Urinary bladder (tissue), 4 donors: ENCODE measurements at places on chromosomes 7 and 10.
A peak's percentile ranks its signal among the peaks of the same experiment; 100 is the strongest.

GRCh38 chr7:72326365-72326764 lies 85.8 kb downstream of the CALN1 start:
- DNase-seq, result peak; percentile 14

GRCh38 chr10:61921143-61921542 lies 19.6 kb downstream of the ARID5B start:
- DNase-seq, result no peak

DNA sequence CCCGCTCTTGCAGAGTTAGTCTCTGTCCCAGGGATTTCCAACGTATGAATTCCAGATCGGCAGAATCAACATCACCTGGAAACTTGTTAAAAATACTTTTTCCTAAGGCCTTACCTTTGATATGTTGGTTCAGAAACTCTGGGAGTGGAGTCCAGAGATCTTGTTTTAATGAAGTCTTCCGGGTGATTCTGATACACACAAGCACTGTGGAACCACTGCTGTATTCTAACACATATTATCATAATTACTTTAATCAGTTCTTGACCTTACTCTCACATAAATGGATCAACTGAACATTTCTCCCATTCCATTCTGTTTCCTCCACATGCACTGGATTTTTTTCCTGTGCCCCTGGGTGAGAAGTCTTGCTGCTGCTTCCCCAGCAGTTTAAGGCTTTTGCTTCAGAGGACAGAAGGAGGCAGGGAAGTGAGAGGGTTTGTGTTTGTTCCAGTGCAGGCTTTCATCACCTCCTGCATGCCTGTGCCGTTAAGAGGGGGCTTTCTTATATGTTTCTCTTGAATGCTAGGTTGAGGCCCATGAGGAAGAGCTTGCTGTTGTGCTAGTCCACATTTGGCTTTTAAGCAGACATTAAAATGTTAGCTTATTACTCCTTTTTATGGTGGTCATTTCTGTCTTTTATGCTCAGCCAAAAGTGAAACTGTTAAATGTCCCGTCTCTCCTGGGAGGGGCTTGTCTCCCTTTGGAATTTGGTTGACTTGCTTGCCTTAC lies 32.4 kb downstream of the CCSER2 start:
- no peak for DNase-seq

DNA sequence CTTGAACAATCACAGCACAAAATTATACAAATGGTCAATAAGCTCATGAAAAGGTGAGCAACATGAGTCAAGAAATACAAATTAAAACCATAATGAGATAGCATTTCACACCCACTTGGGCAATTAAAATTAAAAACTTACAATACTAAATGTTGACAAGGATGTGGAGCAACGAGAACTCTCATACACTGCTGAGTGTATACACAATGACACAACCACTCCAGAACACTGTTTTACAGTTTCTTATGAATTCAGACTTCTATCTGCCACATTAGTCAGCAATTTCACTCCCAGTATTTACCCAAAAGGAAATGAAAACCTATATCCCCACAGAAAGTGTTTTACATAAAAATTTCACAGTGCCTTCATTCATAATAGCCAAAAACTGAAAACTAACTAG lies 31.1 kb downstream of the GDI2 start:
- no peak for DNase-seq

DNA sequence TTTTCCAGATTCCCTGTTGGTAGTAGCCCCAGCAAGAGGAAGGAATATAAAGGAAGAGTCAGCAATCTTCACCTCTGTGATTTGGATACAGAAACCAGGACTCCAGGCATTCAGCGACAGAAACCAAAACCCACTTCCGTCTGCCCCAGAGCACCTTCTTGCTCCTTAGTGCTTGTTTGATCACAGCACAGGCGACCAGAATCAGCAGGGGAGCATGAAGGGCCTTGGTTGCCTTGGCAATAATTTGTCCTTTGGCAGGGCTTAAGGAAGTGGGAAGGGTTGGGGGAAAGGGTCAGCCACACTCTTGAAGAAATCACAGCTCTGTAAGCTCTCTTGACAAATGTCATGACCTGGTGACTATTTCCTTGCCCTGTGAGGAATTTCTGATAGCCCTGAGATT lies 379.6 kb downstream of the OTUD1 start:
- no peak for DNase-seq

DNA sequence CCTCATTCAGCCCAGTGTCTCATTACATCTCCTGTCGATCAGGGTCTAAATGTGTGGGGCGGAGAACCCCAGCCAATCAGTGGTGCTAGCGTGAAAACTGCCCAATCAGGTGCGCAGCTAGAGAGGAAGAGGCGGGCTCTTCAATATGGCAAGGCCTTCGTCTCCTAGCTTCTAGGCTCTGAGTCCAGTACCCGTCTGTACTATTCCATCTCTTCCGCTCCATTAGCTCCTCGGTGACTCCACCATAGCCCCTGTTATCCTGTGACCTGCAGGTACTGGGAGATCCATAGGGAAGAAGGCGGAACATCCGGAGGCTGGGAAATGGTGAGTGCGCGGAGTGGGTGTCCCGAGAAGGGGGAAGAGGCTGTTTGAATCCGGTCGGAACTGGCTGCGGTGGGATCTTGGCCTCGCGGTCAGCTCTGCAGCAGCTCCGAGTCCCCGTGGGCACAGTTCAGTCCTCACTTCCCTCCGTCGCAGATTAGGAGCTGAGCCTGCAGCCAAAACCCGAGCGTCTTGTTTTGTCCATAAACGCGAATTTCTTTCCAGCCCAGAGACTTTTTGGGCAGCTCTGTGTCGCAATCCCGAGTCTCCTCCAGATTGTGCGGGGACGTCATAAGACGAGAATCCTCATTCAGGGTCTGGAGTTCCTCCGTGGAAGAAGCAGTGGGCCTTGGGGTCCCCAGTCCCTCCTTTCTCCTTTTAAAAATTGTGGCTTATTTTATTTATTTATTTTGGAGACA lies at the start of gene ZNF727:
Gene ZNF727, plus strand, starts transcription at position 134 of the 740 bp plus-strand sequence. Its CDS starts 188 bp downstream, at position 322.
- no peak for DNase-seq

DNA sequence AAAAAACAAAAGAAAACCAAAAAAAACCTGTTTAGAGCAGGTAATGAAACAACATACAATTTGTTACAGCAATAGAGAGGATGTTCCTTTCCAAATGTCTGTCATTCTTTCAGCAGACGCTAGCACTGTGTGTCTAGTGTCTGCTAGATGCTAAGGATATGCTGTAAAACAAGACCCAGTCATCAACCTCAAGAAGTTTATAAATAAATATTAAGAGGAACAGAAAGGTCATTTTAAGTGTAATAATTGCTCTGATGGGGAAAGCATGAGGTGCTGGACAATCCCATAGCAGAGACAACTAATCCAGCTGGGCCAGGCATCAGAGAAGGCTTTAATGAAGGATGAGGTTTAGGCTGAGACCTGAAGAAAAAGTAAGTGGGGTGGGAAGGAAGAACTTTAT lies 23.3 kb upstream of the ASCC1 start:
- DNase-seq, result no peak

DNA sequence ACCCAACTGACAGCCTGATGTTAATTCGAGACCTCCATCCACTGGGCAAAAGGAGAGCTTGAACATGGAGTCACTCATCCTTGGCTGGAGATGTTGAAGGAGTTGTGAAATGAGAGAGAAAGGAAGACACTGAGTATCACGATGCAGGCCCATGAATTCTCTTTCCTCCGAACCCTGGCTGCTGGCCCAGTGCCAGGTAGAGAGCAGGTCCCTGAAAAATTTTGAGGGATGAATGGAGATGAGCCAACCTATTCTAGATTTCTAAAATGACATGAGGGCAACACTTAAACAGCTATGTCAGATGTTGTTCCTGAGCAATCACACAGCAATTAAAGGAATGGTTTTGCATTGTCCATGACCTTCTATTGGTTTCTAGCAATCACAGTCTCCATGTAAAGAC lies 355.1 kb upstream of the ZMIZ1 start:
- DNase-seq, result no peak

GRCh38 chr7:1846331-1847065 lies 176.4 kb downstream of the ELFN1 start:
- DNase-seq, result no peak

DNA sequence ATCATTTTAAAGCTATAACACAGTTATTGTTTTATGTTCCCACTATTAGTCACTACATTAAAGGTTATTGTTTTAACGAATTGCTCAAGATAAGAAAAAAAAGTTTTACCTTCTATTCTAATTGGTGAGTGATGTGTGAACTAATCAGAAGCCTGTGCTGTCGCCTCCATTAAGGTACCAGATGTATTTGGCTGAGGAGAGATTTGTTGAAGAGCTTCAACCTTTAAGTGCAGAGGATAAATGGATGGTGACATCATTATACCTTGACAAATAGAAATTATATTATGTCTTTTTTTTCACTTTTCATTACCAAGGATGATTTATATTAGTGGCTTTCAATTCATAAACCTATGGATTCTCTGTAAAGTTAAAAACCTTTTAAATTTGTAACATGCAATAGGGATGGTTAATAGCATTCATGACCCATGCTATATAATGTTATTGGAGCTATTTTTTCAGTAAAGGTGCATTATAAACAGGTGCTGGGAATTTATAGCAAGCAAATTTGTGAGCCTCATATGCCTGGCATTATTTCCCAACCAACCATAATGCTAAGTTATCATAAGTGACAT lies 97.0 kb upstream of the NPVF start:
- DNase-seq, result no peak

DNA sequence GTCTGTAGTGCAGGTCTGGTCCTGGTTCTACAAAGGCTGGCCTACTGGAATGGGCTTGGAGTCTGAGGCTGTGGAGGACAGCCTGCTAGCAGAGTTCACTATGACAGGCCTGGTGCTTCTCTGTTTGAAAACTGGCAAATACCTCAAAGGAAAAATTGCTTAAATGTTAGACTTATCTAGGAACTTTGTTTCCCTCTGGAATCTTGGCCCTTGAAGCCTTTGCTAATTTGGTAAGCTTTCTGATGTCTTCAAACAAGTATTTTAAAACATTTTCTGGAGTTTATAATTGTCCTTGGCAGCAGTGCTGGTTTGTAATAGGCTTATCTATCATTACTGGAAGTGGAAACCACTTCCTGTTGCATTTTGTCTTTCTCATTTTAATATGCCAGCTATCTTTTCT lies 139.7 kb downstream of the TMEM26 start:
- DNase-seq, result no peak

GRCh38 chr10:83522881-83523386 lies 616.4 kb upstream of the GHITM start:
- DNase-seq, result no peak

DNA sequence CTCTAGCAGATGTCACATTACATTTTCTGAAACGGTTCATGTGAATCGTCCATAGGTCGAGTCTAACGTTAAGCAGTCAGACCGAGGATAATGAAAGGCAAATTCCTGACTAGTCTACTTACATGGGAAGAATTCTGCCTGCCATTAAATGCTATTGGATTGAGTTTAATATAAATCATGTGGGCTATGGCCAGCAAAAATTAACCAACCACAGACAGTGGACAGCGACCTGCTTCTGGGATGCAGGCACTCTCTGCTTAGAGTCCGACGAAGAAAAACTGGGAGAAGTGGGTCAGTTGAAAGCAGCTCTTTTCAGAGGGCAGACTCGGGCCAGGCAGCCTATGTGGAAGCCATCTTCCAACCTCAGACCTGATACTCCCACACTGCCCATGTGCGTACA lies 16.6 kb downstream of the PIP4K2A start:
- DNase-seq, result no peak

- DNase-seq, result no peak
Measured at GRCh38 chr10:52483587-52483986, 169.5 kb downstream of the DKK1 start.

DNA sequence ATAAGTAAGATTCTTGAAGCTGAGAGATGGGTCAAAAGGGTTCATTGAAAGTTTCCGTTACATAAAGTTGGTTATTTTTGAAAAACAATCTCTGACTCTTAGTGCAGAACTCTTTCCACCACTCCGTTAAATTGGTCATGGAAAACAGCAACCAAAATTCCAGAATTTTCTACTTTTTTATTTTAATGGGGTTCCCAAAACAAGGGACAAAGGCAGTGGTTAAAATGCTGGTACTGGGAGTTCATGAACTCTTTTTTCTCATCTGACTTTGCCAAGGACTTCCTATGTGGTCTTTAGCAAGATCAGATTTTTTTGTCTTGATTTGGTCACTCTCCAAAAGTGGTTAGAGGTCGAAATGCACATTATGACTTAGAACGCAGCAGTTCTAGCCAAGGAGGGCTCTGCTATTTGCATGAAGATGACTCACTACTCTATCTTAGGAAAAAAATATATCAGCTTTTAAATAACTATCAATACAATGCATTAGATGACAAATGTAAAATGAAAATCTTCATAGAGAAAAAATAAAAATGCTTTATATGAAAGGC lies 145.7 kb downstream of the REEP3 start:
- DNase-seq, result no peak

- DNase-seq, result no peak
Measured at GRCh38 chr7:155610633-155611193, 33.7 kb upstream of the RBM33 start.

DNA sequence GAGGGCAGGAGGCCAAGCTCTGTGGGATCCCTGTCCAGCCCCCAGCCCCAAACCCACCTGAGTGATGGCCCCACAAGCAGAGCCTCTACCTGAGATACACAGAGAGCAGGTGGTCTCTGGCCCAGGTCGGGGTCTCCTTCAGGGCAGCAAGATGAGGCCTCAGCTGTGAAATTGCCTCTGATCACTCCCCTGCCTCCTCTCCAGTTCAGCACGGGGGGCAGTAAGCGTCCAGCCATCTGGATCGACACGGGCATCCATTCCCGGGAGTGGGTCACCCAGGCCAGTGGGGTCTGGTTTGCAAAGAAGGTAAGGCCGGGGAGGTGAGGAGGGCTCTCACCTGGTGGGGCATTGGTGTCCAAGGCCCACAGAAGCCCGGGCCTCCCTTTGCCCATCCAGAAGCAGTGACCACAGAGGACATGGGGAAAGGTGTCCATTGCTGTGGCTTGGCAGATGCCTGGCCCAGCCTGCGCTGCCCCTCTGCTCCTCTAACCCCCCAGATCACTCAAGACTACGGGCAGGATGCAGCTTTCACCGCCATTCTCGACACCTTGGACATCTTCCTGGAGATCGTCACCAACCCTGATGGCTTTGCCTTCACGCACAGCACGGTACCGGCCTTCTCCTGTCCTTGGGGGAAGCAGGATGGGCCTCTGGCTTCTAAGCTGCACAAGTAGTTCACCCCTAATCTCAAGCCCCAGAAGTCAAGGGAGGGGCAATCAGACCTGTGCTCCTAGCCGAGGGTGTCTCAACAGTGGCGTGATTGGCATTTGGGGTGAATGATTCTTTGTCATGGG lies 3.1 kb downstream of the CPA1 start:
- DNase-seq, result no peak

GRCh38 chr7:47827871-47828270 lies 120.4 kb downstream of the PKD1L1 start:
- DNase-seq, result no peak

GRCh38 chr7:64101126-64101942 lies 56.1 kb downstream of the ZNF727 start:
- DNase-seq, result no peak

DNA sequence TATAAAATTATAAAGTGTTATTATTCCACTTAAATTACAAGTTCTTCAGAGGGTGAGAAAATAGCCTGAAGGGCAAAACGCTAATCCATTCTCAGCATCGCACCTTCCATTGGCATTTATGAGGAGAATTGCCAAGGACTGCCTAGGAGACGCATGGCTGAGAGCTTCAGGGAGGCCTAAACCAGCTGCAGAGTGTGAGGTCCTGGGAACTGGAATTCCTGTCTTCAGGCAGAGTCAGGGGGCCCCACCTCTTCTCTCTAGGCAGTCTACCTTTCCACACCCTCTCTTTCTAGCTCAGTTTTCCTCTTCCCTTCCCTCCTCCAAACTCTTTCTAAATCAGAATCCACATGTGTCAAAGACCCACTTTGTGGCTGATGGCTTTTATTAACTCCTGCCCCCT lies 35.3 kb downstream of the LRRC72 start:
- no peak for DNase-seq
